ENCODE measurements at places on chromosomes 5 and 9.
A peak's percentile ranks its signal among the peaks of the same experiment; 100 is the strongest.

GRCh38 chr9:137461316-137461662, 2.2 kb upstream of the NSMF start:
- no peak for DNase-seq

DNA sequence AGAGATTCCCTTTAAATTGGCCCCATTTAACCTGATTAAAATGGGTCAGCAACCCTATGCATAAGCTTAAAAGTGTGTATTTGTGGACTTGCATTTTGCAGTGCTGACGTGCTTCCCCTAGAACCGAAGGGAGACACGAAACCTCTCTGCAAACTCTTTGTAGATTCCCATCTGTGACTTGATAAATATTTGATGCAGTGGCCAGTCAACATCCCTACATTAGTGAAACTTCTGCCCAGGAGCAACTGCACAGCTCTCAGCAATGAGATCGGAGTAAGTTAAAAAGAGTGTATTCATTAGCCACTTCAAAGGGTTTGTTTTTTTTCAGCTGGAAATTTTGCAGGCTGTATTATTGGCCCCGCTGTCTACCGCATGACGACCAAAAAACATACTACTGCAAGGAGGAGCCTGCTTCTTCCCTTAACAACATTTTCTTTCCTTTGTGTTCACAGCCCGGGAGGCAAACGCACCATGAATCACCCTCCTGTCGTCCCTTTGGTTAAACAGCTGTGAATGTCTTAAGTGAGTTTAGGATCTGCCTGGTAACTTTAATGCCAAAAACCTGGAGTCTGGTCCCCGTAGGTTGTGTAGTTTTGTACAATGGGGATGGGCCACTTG, 38.0 kb upstream of the TCERG1 start:
- DNase-seq, result no peak

DNA sequence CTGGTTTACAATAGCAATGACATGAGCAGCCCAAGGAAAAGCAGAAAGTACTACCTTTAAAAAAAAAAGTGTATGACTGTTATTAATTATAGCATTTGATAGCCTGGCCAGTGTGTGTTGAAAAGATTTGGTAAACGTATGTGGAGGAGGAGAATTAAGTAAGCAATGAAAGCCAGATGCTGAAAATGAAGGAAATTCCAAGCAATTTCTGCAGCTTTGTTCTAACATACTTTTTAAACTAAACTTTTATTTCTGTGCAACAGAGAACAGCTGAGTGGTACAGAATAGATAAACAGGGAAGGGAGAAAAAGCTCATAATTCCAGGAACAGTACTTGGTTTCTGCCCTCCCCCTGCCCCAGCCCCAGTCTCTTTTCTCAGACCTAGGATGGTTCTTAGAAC, 252.6 kb downstream of the ADAMTSL1 start:
- DNase-seq, result no peak

DNA sequence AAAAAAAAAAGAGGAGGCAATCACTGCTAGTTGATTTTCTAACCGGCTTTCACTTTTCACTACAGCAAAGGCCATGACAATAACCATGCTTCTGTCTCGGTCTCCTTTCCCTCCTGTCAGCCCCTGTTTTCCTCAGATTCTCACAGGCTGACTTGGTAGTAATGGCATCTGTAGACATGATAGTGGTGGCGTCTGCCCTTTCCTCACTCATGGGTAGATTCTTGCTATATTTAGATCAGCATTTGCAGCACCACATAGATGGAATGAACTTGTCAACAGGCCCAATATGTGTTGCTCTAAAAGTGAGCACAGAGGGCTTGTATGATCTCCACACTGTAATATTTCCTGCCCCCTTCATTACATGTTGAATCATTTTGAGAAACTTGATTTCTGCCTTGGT, 120.3 kb upstream of the FTMT start:
- DNase-seq, result no peak

DNA sequence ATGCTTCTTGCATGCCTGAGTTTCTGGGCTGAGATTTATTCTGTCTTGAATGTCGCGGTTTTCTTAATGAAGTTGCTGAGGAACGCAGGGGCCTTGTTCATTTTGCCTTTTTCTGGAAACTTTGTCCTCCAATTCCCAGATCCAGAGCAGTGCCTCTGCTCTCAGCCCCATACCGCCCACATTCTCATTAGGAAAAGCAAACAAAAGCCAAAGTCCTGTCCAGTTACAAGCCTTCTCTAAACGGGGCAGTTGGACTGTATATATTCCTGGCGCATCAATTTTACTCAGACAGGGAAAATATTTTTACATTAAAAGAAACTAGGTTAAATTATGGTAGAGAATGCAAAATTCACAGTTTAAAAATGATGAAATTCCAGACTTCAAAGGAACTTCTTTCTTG, 1.2 kb upstream of the PSAT1 start:
- no peak for DNase-seq

- DNase-seq, result no peak
These were observed 70.3 kb downstream of the INIP start for GRCh38 chr9:112647596-112647995.

DNA sequence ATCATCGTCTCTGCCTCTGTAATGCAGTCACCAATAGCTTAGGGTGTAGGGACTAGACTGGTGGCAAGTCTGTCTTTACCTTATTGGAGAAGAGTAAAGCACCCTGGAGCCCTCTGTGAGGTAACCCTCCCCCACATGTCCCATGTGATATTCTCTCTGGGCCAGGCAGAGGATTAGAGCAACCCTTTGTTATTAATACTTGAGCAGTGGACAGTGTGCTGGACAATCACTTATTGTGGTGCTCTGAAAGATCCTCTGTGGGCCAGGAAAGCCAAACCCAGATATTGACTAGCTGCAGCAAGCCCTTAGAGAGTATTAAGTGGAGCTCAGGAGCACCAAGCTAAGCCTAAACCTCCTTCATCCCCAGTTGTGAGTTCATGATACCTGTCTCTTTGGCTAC, 139.7 kb upstream of the RUSC2 start:
- DNase-seq, result no peak

GRCh38 chr5:146079695-146080373, 25.5 kb downstream of the PLAC8L1 start:
- no peak for DNase-seq

DNA sequence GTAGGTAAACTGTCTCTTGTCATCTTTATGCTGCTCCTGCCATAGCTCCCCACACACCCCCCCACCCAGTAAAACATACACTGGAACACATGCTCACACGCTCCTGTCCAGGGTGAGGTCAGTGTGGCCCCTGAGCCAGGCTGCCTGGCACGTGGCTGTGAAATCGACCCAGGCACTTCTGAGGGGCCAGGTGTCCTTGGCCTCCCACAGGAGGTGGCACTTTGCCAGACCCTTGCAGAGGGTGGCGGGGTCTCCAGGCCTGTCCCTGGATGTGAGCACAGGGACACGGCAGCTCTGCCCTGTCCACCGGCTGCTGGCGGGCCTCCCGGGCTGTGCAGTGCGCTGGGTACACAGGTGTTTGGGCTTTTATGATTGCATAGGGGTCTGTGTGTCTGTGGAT, 10.0 kb upstream of the CRB2 start:
- DNase-seq, result no peak

DNA sequence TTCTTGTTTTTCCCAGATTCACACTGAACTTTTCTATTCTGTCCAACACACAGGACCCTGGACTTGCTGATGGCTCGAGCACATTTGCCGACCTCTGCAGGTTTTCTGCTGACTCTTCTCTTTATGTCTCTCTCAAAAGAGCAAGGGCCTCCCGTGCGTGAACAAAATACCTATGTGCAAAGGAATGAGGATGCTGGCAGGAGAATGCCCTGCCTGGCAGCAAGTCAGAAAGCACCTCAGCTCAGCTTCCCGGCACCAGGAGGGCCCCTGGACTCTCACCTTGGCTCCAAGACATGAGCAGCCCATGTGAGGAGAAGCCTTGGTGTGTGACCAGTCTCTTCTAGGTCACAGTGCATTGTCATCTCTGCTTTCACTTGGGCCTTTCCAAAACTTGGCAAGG, 36.1 kb downstream of the PAPPA start:
- no peak for DNase-seq

DNA sequence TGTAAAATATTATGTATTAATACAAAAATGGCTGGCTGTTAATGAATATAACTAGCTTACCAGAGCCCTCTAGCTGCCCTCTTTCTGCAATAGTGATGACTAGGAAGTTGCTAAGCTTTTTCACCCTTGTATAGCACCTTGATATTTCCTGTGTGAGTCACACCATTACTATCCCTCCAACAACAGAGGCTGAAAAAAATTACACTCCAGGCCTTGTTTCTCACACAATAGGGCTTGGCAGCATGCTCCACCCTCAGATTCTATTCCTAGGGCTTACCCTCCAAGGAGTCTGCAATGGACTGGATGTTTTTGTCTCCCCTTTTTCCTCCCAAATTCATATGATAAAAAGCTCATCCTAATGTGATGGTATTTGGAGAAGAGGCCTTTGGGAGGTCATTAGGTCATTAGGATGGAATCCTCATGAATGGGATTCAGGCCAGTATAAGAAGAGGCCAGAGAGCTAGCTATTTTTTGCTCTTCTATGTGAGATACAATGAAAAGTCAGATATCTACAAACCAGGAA, 184.6 kb upstream of the MAP1B start:
- no peak for DNase-seq

DNA sequence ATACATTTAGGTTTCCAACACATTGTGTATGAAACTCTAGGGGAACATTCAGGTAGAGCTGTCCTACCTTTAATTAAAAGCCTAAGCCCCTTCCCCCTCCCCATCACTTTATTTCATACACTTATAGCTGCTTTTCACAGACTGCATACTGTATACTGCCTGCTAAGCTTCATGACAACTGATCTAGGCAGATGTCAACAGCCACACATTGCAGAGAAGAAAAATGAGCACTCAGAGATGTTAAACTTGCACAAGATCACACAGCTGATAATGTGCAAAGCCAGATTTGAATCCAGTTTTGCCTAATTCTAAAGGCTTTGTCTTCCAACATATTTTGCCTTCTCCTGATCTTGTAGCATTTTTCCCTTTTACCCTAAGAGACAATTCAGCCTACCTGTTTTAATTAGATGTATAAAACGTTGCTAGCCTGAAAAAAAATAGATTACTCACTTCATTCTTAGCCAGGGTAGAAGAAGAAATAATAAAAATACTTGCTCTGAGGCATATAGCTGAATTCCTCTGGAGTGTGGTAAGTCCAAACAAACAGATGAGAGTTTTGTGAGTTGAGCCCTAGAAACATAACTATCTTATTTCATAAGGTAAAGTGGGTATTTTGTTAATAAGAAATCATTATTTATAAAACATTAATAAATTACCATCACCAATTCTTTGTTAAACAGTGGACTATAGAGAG, 56.9 kb upstream of the CAST start:
- no peak for DNase-seq

DNA sequence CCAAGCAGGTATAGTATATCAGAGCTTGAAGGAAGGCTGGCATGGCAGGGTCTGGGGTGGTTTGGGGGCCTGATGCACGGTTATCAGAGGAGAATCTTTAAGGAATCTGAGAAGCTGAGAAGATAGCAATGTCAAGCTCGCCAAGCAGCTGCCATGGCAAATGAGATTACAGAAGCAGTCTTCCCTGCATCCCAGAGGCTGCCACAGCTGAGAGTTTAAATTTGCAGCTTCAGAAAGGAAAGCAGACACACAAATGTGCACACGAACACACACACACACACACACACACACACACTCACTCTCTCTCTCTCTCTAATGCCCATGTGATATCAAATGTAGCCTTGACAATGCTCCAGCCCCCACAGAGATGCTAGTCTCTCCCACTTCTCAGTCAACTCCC, 79.0 kb upstream of the TNC start:
- DNase-seq, result no peak

GRCh38 chr5:171589461-171589860, 170.0 kb downstream of the FGF18 start:
- no peak for DNase-seq

GRCh38 chr5:14760548-14761002, 96.1 kb downstream of the OTULIN start:
- peak; percentile 75 for DNase-seq

DNA sequence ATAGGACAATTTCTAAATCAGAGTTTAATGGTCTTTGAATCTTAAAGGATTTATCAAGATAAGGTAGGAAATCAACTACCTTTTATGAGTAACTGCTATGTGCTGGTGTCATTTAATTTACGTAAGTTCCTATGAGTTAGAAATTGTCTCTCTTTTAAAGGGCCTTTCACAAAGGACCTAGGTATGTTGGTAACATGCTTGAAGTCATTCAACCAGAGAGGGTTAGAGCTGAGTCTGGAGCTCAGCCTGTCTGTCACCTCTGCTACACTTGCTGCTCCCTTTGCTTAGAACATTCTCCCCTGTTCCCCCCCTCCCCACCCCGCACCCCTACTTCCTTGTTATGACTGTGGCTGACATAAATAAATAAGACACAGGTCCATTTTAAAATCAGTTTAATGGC, 190.3 kb upstream of the SEMA6A start:
- no peak for DNase-seq

DNA sequence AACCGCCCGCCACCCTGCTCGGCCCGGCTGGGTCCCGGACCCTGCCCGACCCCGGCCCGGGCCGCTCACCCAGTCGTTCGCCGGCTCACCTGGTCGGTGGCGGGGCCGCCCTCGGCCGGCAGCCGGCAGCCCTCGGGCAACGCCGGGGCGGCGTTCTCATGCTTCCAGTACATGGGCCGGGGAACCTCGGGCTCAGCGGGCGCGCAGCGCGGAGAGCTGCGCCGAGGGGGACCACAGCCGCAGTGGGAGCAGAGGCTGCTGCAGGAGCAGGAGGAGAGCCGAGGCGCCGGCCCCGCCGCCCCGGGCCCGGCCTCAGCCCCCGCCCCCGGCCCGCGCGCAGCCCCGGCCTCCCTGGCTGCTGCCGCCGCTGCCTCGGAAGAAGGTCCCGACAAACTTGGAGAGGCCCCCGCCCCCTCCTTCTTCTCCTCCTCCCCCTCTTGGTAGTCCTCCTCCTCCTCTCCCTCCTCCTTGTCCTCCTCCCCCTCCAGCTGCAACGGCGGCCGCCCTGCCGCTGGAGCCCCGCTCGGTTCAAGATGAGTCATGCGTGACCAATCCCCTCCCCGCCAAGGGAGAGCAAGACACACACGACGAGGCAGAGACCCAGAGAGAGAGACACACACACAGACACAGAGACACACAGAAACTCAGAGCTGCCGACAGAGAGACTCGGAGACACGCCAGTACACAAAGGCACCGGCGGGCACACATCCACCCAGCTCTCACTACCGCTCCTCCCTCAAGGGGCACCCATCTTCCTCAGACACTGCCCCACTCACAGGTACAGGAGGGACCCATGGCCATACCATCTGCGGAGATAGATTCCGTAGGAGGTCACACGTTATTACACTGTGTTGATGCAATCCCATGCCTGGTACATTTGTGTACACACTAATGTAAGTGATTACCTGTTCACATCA, at the start of gene LHX6:
Gene LHX6 (minus strand): TSS at position 390 of the 917 bp plus-strand sequence. CDS start 217 bp downstream, at position 173.
- DNase-seq, result no peak

DNA sequence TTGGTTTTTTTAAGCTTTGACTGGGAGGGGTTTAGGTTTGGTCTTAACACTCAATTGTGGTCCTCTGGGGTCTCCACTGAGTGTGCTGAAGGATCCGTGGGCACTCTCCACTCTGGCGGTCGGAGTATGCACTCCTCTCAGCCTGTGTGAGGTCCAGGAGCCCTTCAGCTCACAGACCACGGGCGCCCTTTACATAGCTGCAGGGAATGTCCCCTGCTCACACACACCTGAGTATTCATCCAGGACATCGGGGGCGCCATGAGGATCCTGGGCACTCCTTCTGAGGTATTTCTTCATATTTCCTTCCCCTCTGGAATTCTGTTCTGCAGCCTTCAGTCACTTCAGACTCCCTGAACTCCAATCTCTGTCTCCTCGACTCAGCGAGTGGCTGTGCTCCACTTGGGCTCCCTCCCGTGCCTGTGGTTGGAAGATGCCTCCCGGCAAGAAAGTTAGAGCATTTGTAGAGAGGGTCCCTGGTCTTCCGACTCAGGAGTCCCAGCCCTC, 12.5 kb downstream of the TRIP13 start:
- no peak for DNase-seq
